Dorsolateral prefrontal cortex (tissue), 122 donors: ENCODE measurements at places on chromosomes 11 and 22. TPM values are rescaled to one million over a fixed set of nuclear protein-coding genes. Genes with fewer than 3 reads are reported as not detected.

The LRRN4CL gene
- total RNA-seq: 0.52 TPM

The MMP27 gene
- not detected for total RNA-seq

The APOBEC3B gene
- not detected for total RNA-seq

The IL18BP gene
- 20.5 TPM for total RNA-seq

The ANO1 gene
- total RNA-seq: 5.3 TPM

The SEPTIN5 gene
- 300 TPM for total RNA-seq

The NFAM1 gene
- 0.96 TPM for total RNA-seq

The OR51B4 gene
- not detected for total RNA-seq
